ENCODE measurements at places on chromosomes 7 and 10. TPM values are rescaled to one million over a fixed set of nuclear protein-coding genes. Genes with fewer than 3 reads are reported as not detected.

The PDE1C gene
- 26.4 TPM for total RNA-seq

The RAB18 gene
- total RNA-seq = 94.4 TPM

The SFRP4 gene
- 17.4 TPM for total RNA-seq

DNA sequence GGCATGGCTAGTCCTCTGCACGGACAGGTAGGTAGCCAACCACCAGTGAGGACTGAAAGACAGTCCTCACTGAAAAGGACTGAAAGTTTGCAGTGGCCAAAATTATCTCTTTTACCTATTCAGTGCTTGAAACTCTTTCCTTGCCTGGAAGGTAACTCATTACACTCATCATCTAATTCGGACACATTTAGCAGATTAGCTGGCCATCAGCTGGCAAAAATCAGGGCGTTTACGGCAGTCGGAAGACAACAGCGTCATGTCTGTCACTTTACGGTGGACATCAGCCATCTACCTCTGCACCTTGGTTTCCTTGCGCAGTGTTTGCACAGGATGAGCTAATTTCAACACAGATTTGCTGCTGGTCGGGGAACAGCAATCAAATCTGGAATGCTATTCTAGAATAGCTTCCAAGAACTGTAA lies 740 bp downstream of the ANXA7 start:
- DNase-seq = no peak

DNA sequence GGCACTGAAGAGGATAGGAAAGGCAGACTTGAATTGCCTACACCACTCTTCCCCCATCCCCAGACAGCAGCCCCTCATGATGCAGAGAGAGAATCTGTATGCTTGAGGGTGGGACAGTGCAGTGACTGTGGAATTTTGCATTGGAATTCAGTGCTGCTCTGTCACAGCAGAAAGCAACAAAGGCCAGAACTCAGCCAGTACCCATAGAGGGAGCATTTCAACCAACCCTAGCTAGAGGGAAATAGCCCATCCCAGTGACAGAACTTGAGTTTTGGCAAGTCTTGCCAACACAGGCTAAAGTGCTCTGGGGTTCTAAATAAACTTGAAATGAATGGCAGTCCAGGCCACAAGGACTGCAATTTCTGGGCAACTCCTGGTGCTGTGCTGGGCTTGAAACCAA lies 80.4 kb downstream of the TES start:
- DNase-seq = no peak

GRCh38 chr10:11846542-11846941 lies 23.4 kb downstream of the PROSER2 start:
- no peak for DNase-seq

DNA sequence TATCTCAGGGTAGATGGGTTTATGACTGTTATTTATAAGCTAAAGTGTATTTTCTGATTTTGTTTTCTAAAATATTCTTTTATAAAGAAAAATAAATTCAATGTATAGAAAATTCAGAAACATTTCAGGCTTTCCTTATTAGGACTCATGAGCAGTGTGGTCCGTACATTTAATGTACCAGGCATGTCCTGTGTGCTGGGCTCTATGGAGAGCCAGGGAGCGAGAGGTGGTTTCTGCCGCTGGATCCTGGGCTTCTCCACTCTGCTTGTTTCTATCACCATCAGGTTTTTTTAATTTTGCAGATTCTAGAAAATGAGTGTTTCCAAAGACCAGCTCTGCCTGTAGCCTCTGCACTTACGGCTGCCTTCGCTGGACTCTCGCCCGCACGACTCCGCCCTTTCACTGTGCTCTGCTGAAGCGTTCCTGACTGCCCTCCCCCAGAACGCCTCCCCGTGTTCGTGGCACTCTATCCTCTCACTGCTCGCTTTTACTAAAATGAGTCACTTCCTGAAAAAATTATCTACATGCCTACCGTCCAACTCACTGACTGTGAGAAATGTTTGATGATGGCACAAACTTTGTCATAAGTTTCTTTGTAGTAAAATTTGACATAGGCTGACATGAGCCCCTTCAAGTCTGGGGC lies 188.5 kb downstream of the ZMYND11 start:
- DNase-seq = peak; percentile 88

- no peak for DNase-seq
These were observed 68.5 kb downstream of the EZH2 start for GRCh38 chr7:148815612-148816011.

DNA sequence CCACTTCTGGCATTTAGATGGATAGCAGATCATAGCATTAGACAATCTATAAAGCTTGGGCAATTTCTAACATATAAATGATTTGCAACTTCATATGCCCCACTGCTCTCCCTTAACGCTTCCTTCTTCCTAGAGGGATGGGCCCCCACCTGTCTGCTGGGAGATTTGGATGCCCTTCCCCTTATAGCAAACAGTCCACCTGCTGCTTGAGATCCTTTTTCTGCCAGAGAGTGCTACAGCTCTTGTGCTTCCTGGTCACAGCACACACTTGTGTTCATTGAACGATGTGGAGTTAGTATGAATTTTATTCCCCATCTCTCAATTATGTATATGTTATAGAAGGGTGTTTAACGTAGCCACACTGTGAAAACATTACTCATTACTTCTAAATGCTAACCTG lies 10.4 kb upstream of the PCGF5 start:
- no peak for DNase-seq

GRCh38 chr10:86203162-86203905 lies 163.3 kb downstream of the GRID1 start:
- DNase-seq = no peak

DNA sequence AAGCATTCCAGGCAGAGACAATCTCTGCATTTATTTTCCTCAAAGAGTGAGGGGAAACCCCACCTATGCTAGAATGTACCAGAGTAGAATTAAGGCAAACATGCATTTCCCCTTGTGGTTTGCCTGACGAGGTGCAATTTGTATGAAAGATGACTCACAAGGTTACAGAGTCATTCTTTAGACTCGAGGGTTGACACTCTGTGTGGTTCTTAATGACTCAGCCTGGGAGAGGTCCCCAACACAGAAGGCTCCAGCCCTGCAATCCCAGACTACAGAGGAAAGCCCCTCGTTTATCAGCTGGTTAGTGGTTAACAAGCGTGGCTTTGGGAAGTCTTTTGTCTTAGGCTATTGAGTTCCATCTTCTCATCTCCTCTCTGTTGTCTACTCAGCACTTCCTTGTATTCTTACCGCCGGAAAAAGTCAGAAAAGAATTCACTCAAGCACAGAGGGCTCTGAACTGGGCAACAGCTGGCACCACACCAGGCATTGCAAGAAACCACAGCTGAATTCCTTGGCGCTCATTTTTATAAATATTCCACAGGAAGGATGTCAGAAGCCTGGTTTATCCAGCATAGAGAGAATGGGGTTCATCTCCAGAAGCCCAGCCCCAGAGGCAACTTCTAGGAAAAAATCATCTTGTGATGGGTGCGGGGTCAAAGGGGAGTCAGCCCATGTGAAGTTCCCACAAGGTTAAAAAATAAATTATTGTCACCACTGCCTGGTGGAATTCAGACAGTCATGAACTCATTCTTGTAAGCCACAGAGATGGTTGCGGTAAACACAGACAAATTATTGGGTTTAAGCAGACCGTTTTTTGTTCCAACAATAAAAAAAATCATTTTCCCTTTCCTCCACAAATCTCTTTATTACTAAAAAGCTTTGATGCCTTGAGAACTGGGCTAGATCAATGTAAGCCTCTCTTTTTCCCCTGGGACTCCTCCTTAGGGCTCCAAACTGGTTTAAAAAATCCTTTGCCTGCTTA lies 24.5 kb upstream of the SVIL start:
- peak; percentile 64 for DNase-seq

GRCh38 chr10:123513870-123514269 lies 152.3 kb upstream of the GPR26 start:
- no peak for DNase-seq

GRCh38 chr7:41058986-41059741 lies 643.7 kb downstream of the INHBA start:
- DNase-seq = no peak

GRCh38 chr10:24651923-24652322 lies 71.8 kb downstream of the ARHGAP21 start:
- no peak for DNase-seq

DNA sequence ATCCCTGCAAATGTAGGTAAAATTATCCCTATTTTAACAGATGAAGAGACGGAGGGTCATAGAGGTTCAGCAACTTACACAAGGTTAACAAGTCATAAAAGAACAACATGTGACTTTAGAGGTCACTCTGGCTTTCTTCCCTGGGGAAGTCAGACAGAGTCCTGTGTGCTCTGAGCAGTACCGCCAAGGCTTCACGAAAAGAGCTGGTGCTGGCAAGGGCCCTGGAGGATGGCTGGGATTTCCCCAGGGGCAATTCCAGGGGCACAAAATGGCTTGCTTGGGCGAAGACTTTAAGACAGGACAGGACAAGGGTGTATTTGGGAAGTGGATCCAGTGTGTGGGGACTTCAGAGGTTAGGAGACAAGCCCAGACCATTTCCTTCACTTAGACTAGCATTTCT lies 144.1 kb downstream of the PIP4K2A start:
- DNase-seq = no peak

GRCh38 chr7:97096661-97097060 lies 20.8 kb upstream of the SDHAF3 start:
- DNase-seq = no peak

- DNase-seq = no peak
These were observed 113.2 kb upstream of the INHBA start for GRCh38 chr7:41816111-41816510.

DNA sequence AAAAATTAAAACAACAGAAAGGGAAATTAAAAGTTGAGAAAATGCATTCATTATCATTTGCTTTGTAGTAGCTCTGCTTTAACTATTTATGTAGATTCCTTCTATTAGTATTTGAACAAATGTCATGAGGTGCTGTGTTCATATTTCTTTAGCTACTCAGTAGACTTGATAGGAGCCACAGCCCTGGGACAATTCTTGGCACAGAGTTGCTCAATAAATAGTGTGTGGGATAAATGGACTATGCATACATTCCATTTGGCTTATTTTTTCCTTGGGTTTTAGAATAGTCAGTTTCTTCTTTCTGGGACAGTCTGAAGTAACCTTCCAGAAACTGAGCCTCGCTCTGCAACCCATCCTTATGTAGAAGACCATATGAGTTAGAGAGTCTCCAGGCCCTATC lies 13.4 kb downstream of the RPP30 start:
- no peak for DNase-seq

DNA sequence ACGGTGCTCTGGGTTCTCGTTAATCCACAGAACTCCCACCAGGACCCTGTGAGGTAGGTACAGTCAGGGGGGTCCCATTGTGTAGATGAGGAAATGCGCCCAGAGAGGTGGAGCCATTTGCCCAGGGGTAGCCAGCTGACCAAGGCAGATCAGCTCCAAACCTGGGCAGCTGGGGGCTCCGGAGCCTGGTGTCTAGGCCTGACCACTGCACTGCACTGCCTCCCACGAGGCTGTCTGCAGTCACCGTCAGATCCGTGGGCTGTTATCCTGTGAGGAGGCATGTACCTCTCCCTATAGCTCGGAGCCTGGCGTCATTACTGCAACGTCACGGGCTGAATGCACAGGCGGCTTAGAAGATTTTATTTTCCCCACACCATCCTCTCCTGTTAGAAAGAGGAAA lies 411.8 kb upstream of the FOXK1 start:
- no peak for DNase-seq

DNA sequence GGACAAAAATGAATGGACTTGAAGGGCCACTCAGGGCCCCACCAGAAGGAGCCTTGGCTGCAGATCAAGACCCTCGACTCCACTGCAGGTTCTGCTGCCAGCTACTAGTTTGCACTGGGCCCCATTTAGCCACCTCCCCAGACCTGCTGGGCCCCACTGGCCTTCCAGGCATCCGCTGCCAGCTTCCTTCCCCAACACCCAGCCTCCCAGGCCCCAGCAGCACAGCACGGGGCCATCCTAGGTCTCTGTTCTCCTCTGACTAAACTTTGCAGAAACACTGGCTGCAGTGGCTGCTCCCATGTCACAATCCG lies 277.4 kb upstream of the KLF14 start:
- no peak for DNase-seq

GRCh38 chr10:131099028-131099726 lies 212.3 kb downstream of the TCERG1L start:
- no peak for DNase-seq

DNA sequence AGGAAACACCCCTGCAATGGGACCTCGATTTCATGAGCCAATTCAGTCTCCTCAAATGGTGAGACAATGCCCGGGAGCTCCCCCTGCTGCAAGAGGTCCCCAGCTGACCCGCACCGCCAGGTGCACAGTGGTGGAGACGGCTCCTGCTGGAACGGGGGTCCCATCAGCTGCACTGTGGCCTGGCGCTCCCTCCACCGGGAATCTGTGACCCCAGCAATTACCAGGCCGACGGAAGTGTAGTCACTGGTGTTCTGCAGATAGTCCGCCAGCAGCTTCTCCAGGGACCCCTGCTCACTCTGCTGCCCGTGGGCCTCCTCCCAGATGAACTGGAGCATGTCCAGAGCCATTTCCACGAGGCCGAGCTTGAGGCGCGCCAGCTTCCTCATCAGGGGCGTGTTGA lies 64.9 kb upstream of the NKX6-2 start:
- no peak for DNase-seq

DNA sequence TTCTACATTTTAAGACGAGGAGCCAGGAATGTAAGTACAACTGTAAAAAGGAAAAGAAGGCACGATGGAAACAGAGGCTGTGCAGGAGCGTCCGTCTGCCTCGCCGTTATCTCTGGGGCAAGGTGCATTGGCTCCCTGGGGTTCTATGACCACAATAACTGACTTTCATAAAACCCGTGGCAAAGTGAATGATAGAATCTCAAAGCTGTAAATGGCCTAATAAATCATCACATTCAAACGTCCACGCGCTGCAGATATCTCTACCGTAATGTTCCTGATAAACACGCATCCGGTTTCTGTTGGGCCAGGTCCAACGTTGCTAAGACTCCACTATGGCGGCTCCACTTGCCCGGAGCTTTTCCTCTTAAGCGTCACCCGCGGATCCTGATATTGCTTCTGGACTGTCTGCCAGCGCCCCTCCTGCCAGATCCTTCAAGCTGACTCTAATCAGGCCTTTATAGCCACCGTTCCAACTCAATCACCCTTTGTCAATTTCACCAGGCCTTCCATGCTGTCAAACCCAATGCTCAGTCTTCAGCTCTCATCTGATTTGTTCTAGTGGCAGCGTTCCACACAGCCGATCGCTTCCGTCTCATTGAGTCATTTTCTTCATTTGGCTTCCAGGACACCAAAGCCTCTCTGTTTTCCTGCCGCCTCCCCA lies 265.6 kb upstream of the FOXK1 start:
- no peak for DNase-seq
